ENCODE measurements at places on chromosomes 6 and 20. TPM values are rescaled to one million over a fixed set of nuclear protein-coding genes. Genes with fewer than 3 reads are reported as not detected.

The MAP3K5 gene
- polyA plus RNA-seq, result 10.9 TPM

- DNase-seq, result no peak
Observed at GRCh38 chr20:24649787-24650490, 180.5 kb downstream of the SYNDIG1 start.

GRCh38 chr6:143741480-143741879, 63.7 kb downstream of the PHACTR2 start:
- DNase-seq, result no peak

- DNase-seq, result no peak
Observed at GRCh38 chr20:54275359-54276111, 67.6 kb downstream of the PFDN4 start.

The MDFI gene
- polyA plus RNA-seq, result 151 TPM

The NOX3 gene
- not detected for polyA plus RNA-seq

The EPPIN gene
- 0.36 TPM for polyA plus RNA-seq

- no peak for DNase-seq
Observed at GRCh38 chr6:43915208-43915869, 145.3 kb downstream of the VEGFA start.

The TP53TG5 gene
- 1.7 TPM for polyA plus RNA-seq

- no peak for DNase-seq
Observed at GRCh38 chr6:149147195-149147594, 170.3 kb upstream of the TAB2 start.

GRCh38 chr6:162670345-162670744, 57.2 kb downstream of the PRKN start:
- DNase-seq, result no peak

The FOXS1 gene
- polyA plus RNA-seq, result 5.4 TPM

DNA sequence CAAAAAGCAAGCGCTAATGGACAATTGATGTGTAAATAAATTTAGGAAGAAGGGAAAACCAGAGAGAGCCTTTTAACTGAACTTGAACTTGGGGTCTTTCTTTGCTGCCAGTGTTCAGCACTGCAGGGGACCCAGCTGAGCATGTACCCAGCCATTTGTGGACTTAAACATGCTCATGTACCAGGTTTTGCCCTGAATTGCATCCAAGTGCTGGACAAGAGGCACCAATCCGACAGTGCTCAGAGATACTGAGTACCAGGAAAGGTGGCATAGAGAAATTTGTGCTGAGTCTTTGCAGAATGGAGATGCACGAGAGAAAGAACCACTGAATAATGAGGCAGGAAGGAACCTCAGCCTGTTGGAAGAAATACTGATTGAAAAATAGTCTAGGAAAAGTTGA, 16.0 kb downstream of the AKAP12 start:
- DNase-seq, result no peak

DNA sequence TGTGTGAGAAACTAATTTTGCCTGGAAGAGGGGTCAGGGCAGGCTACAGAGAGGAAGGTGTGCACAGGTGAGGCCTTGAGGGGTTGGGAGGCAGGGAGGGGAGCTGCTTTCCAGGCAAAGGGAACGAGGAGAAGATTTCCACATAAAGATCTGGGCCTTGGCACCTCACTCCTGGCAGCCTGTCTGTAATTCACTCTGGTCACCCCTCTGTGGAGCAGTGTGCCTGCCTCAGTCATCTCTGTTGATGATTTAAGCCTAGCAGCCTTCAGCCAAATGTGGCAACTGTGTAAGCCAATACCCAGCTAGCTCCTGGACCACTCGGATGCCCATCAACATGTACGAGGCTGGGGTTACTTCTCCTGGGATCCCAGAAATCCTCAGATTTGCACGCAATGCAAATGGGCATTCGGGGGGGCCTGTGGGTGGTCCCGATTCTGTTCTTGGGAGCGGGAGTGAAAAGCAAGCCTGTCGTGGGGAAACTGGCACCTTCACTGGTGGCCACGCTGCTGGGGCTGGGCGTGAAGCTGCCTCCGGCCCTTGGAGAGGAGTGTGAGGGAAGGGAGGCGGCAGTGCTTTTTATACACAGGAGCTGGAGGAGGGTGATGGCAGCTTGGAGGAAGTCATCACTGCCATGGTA, 360.4 kb downstream of the ZFAND3 start:
- no peak for DNase-seq

The CALHM4 gene
- not detected for polyA plus RNA-seq

DNA sequence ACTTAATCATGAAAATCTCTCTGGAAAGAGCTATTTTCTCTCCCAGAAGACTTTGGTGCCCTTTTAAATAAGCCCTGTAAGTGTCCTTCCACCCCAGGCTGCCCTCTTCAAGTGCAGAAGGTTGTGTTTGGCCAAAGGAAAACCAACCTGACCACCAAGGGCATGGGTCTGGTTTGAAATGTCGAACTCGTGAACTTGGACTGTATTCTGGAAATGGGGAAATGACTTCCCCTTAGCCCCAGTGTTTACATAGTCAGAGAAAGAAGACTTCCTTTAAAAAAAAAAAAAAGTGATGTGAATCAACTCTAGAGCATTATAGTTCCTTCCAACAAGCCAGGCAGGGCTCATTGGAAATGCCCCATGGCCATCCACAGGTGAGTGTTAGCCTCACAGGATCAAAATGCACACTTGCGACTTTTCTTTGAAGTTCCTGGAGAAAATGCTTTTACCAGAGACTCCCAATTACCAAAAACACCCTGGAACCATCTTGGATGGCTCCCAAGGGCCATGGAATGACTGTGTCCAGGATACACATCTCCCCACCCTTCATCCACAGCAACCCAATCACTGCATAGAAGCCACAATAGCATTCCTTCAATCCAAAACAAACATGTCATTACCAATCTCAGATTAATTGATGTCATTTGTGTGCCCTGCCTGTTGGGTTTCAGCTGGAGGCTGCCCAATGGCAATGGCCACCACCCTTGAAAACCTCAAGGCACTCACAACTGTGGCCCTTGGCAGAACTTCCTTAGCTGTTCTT, 133.8 kb downstream of the CLIC5 start:
- no peak for DNase-seq

GRCh38 chr6:1322156-1322555, 10.3 kb downstream of the FOXQ1 start:
- no peak for DNase-seq

DNA sequence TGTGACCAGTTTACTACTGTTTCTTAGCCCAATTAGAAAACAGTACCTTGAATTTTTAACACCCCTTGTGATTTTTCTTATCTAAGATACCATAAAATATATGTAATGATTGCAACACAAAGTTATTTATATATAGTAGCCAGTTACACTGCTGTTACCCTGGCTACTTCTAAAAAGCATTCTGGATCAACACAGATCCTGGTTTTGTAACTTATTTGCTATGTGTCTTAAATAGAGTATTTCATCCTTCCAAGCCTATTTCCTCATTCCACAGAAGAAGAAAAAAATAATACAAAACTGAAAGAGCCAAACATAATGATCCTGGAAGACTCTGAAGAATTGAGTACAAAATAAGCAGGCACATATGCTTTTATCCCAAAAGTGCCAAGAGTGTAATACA, 19.0 kb upstream of the GSTA4 start:
- DNase-seq, result no peak

DNA sequence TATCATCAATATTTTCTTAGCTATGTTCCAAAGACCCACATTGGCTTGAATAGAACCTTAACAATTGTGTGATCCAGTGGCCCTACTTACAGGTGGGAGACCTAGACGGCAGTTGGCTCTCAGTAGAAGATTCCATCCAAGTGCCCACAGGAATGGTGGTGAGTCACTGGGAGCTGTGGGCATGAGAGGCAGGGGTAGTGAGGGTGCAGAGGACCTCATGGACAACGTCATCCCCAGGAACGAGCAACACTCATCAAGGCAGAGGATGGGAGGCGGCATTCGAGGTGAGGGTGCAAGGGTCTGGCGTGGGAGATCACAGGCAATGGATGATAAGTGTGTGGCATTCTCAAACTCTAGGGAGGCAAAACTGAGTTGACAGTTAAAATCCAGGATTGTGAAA, 17.5 kb upstream of the SPO11 start:
- DNase-seq, result no peak

DNA sequence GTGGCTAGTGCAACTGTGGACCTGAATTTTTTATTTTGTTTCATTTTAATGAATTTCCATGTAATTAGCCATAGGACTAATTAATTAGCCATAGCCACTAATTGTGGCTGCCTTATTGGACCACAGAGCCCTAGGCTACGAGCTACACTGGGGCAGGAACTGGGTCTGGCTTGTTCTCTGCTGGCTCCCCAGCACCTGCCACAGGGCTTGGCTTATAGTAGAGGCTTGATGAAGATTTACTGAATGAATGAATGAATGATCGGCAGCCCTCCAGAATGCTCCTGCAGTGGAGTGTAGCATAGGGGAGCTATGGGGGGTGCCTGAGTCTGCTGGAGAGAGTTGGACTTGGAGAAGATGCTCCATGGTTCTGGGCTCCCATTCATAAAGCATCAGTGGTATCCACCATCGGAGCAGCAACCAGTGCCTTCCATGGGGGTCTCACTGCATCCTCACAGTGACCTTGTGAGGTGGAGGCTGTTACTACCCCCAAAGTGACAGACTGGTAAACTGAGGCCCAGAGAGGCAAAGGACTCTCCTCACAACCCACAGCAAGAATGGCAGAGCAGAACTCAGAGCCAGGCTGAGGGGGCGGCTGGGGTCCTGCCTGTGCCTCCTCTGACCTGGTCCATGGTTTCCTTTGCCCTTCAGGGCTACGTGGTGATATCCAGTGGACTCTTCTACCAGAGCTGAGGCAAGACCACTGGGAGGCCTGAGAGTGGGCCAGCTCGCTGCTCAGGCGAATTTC, 8.6 kb upstream of the BPIFB6 start:
- DNase-seq, result no peak

GRCh38 chr6:10390495-10391298, 24.2 kb downstream of the TFAP2A start:
- DNase-seq, result no peak

DNA sequence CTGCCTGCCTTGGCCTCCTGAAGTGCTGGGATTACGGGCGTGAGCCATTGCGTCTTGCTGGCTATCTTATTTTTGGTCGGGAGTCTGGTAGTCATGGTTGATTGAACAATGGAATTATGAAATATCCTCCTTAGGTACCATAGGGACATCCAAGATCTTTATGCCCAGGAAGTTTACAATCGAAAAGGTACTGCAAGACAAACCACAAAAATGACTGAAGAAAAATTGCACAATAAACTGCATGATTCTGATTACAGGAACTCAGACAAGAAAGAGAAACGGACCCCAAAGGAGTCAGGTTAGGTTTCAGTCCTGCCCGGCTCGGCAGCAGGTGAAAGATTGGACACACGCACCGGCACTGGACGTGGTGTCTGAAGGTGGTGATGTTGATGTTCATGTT, 5.3 kb downstream of the SLC26A8 start:
- DNase-seq, result no peak

- no peak for DNase-seq
Observed at GRCh38 chr6:100461917-100462705, 2.6 kb downstream of the SIM1 start.

GRCh38 chr6:106886922-106887797, 87.4 kb downstream of the CD24 start:
- no peak for DNase-seq

DNA sequence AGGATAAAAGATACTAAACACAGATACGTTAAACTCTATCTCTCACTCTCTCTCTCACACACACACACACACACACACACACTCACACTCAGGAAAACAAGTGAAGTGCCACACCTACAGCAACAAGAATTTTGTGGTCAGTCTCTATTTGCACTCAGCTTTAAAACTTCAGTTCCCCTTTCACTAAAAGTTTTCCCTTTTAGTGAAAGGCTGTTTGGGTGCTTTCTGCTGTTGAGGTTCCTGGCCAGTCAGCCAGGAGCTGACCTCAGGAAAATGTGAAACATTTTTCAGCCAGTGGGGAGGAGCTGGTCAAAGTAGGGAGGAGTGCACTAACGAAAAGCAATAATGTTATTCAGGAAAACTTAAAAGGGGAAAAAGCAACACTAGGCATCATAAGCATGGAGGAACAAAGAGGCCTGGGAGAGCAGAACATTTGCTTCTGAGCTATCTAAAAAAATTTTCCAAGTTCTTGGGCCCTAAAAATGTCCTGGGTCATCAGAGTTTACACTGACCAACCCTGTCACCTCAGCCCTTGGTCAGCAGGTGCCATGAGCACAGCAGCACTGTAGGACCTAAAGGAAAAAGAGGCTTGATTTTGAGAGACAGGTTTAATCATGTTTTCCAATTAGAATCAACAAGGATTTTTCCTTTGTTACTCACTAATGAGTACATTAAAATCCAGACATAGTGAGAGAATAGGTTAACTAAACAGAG, 30.7 kb upstream of the NT5E start:
- no peak for DNase-seq

DNA sequence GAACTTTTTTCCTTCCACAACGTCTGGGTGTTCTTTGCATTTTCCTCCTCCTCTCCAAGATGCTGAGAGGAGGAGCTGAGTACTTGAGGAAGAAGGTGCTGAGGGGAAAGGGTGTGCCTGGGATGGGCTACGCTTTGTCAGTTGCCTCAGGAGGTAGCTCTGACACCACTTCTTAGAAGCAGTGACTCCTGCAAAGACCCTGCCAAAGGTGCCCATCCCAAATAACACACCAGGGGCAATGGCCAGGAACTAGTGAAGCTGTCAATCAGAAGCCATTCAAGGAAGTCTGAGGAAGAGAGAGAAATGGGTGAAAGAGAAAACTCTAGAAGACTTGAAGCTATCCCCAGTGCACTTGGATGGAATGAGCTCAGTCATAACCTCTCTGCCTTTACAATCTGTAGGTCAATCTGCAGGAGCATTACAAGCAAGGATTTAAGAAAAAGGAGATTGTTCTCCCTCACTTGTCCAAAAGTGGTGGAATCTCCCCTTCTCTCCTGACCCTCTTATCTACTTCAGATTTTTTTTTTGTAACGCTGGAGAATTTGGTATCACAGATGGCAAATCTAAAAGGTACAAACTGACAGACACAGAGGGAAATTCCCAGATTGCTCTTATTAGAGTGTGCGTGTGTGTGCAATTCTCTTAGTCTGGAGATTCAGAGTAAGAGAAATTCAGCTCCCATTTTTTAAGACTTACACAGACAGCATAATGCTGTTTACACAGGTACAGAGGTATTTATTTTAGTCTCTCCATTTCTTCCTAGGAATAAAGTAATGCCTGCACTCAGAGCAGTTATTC, 242.6 kb downstream of the GMPR start:
- no peak for DNase-seq

DNA sequence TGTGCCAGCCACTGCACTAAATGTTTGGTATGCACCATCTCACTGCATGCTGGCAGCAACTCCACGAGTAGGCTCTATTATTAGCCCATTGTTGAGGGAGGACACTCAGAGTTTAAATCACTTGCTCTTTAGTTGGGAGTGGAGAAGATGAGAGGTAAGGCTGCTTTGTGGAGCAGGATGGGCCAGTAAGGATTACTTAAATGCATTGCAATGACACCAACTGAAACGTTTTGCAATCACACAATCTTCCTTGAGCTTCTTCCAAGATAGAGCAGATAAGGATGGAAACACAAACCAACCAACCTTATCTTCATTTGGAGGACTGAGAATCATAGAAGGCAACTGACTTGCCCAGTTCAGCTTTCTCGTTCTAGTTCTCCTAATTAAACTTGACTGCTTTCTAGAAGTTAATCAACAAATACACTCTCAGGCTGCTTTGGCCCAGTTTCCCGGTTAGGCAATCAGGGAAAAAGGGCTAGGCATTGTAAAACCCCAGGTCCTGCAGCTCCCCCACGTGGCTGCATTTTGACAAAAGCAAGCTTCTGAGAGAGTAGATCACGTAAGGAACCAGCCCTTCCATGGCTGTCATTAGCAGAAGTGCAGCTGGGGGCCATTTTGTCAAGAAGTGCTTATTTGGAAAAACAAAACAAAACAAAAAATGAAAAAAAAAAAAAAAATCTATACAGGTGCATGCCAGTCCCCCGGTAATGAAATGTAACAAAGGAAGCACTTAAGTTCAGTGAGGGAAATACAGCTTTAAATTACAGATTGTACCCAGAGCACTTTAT, 130.6 kb downstream of the BCAS1 start:
- no peak for DNase-seq

The E2F1 gene
- polyA plus RNA-seq, result 9.8 TPM
